NCI-H2081 (cell line): ENCODE measurements at places on chromosomes 16 and 17.

DNA sequence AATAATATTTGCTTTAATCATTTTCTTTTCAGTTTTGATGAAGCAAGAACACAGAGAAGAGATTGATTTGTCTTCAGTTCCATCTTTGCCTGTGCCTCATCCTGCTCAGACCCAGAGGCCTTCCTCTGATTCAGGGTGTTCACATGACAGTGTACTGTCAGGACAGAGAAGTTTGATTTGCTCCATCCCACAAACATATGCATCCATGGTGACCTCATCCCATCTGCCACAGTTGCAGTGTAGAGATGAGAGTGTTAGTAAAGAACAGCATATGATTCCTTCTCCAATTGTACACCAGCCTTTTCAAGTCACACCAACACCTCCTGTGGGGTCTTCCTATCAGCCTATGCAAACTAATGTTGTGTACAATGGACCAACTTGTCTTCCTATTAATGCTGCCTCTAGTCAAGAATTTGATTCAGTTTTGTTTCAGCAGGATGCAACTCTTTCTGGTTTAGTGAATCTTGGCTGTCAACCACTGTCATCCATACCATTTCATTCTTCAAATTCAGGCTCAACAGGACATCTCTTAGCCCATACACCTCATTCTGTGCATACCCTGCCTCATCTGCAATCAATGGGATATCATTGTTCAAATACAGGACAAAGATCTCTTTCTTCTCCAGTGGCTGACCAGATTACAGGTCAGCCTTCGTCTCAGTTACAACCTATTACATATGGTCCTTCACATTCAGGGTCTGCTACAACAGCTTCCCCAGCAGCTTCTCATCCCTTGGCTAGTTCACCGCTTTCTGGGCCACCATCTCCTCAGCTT is 45.0 kb downstream of the ESRP2 start:
- no peak for DNase-seq

DNA sequence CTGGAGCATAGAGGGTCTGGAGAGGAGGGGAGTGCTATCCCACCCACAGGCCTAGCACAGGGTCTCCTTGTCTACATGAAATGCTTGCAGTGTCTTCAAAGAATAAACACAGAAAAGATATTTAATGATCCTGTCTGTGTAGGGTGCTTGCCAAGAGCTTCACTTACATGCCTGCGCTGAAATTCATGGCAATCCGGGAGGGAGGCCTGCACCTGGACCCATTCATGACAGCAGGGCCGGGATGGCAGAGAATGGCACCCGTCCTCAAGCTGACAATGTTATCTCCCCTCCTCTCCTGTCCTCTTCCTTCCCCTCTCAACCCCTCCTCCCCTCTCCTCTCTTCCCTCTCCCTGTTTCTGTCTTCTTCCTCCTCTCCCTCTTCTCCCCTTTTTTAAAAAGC is 2.1 kb downstream of the ADGRG3 start:
- DNase-seq, result no peak

DNA sequence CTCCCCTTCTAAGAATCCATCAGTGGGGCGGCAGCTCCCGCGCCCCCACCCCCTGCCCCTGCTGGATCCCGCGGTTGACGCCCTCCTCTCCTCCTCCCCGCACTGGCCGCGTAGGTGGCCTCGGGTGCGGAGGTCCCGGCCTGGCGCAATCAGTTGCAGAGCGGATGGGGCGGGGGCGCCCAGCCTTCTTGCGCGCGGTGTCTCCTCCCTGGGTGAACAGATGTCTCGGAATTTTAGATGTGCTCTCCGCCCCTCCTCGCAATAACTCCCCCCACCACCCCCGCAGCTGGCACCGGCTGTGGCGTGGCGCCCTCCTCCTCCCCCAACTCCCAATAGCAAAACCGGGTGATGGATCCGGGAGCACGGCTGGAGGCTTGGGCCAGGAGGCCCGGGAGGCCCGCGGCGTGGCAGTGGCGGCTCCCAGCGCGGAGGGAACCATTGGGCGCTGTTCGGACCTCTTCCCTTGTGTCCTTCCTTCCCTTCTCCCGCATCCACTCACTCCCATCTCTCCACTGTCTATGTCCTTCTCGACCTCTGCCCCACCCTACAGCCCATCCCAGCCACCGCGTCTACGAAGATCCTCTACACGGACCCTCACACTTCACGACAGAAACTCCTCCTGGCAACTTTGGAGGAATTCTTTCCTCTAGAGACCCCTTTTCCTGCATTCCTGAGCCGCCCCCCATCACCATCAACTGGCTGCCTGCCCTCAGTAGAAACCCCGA is 11.0 kb downstream of the NEUROD2 start:
- DNase-seq, result no peak

- no peak for DNase-seq
These were observed 32.3 kb downstream of the DDX19A start for GRCh38 chr16:70378869-70379493.

DNA sequence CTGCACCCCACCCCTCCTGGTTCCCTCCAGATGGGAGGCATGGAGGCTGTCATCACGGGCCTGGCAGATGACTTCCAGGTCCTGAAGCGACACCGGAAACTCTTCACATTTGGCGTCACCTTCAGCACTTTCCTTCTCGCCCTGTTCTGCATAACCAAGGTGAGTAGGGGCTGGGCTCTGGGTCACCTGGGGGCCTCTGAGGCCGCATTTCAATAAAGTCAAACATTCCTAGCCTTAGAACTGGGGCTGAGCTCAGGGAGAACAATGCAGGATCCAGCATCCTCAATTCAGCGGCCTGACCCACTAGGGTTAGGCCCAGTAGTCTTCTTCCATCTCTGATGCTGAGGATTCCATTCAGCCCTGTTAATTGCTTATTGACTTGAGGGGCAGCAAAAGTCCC is 42.1 kb downstream of the SLC6A2 start:
- DNase-seq, result no peak

DNA sequence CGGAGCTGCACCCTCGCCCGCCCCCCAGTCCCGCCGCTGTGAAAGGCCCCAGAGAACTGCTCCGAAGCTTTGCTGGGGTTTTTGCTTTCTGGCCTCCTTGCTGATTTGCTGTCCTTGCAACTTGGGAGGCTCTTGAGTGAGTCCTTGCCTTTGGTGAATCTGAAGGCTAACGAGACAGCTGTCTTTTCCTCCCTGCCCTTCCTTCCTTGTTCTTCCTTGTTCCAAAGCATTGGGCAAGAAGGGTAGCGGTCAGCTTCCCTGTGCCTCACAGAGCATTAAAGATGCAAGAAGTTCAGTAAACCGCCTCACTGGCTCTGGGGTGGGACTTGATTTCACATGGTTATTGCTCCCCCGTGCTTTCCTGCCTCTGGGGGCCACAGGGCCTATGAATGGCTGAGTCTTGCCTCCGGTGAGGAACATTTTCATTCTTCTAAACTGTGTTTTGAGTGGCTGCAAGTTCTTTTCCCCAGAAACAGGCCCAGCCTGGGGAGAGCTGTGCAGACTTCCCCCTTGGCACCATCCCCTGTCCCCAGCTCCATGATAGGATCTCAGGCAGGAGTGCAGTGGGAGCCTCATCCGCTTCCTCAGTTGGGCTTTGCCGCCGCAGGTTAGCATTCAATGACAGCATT is 1.4 kb downstream of the YPEL2 start:
- DNase-seq, result no peak

DNA sequence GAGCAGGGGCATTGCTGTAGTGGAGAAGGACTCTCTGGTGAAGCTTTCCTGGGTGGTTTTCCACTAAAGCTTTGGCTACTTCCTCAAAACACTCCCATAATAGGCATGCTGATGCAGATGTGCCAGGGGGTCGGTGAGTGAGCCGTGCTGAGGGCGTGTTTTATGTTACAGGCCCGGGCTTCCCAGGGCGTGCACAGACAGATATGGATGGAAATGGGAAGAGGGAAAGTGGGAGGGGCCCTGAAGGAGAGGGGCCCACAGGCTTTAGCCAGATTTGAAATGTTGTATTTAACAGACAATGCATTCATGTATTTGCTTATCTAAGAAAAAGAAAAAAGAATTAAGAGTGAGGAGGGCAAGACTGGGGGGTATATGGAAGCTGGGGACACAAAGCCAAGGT is 56.3 kb downstream of the IL21R start:
- DNase-seq, result no peak

DNA sequence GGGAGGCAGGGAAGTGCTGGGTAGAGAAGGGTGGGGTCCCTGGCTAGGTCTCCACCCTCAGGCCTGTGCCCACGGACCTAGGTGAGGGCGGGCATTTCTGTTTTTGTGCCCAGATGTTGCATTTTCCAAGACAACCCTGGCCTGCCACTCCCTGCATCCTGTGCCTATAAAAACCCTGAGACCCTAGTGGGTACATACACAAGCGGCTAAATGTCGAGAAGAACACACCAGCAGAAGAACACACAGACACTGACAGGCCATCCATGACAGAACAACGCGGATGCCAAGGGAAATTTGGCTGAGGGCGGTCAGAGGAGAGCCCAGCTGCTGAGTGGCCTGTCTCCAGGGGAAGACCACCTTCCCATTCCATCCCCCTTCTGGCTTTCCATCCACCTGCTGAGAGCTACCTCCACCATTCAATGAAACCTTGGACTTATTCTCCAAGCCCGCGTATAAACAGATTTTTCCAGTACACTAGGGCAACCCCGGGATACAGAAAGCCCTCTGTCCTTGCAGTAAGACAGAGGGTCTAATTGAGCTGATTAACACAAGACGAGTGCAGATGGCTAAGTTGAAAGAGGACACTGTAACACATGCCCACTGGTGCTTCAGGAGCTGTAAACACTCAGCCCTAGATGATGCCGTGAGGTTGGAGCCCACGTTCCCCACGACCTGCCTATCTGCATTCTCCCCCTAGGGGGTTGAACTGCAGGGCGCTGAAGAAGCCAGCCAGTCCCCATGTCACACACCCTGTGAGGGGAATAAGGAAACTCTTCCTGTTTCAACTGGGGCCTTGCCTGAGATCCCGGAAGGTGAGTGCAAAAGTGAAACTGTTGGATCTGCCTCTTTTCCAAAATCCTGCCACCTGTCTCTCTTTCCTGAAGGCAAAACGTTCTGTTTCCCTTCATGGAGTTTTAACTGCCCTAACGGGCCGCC is 147.2 kb upstream of the COX10 start:
- DNase-seq, result no peak

GRCh38 chr16:4373909-4374742 is 2.5 kb downstream of the VASN start:
- no peak for DNase-seq

GRCh38 chr17:79438546-79439334 is 172.1 kb downstream of the RBFOX3 start:
- no peak for DNase-seq

GRCh38 chr17:20234276-20234675 is 225.1 kb downstream of the SPECC1 start:
- no peak for DNase-seq

DNA sequence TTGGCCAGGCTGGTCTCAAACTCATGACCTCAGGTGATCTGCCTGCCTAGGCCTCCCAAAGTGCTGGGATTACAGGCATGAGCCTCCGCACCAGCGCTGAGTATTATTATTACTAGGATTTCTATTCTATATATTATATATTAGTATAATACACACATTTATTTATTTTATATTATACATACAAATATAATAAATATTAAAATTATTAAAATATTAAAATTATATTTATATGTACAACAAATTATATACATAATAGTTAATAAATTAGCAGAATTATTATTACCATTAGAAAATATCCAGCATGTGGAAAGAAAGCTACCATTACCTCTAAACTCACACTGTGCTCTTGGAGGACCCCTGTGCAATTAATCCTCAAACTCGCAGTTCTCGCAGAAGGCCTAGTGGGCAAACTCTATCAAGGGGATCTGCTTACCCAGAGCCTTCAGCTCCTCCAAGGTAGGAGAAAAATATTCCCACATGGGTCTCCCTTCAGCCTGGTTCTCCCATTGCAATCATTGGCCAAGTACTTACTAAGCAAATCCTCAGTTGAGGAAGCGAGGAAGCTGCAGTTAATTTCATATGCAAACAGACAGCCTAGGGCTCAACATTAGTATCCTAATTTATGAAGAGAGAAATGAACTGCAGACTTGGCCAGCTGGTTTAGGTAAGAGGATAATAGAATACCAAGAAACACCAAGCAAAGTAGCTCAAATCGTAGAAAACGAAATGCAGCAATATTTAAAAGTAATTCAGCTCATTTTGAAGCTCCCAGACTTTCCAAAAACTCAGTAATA is 241.4 kb upstream of the IRX5 start:
- no peak for DNase-seq

DNA sequence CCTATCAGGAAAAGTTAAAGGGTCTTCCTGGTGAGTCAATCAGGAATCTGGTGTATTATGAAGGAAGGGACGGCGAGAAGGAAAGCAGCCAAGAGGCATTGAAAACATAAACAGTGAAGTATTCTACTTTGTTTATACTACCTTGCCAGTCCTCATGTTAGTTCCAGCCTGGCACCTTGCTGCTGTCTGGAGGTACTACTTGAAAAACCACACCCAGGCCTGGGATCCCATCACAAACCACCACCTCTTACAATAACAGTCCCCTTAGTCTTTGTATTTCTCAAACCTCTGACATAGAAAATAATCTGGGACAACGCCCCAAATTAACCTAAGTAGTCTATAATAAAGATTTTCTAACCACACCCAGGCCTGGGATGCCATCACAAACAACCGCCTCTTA is 676.7 kb upstream of the SOX9 start:
- DNase-seq, result no peak

- DNase-seq, result no peak
These were observed 6.2 kb downstream of the ACSM5 start for GRCh38 chr16:20415541-20415940.

DNA sequence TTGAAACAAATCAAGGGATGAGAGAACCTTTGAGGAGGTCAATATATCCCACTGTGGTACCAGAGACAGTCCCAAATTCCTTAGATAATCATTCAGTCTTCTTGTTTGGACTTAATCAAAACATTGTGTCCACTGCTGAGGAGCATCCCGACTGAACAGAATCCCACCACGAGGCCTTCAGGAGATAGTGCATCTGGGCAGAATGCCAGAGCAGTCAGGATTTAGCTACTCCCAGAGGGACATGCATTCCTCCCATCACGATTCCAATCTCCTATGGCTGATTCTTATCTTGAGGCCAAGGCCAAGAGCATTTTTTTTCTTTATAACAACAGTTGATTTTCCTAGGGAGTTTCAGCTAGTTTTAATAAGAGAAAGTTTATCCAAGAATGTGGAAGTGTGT is 87.4 kb upstream of the COX10 start:
- DNase-seq, result no peak

GRCh38 chr16:30374538-30374937 is at the start of gene MYL11:
Gene MYL11 (plus strand): TSS chr16:30374802. CDS start chr16:30374858, 56 bp downstream.
- no peak for DNase-seq

GRCh38 chr17:65850486-65850885 is 289.0 kb upstream of the AXIN2 start:
- DNase-seq, result no peak
